ENCODE measurements at places on chromosomes 11 and 22.

DNA sequence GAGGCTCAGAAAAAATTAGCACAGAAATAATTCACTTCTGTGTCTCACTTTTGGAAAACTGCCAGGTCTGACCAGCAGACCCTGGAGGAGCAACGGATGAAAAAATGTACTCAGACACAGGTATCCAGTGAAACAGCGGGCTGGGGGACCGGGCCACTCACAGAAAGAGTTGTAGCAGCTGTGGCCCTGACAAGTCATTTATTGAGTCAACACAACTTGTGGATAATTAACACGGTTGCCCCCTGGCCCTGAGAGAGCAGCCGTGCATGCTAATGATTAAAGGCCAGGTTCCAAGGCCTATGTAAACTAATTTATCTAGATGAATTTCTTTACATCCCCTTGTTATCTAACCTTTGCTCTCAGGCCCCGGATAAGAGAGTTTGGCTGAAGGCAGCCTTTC is 131.3 kb downstream of the AASDHPPT start:
- DNase-seq = no peak

- no peak for DNase-seq
Measured at GRCh38 chr11:35826949-35827348, 116.9 kb upstream of the LDLRAD3 start.

DNA sequence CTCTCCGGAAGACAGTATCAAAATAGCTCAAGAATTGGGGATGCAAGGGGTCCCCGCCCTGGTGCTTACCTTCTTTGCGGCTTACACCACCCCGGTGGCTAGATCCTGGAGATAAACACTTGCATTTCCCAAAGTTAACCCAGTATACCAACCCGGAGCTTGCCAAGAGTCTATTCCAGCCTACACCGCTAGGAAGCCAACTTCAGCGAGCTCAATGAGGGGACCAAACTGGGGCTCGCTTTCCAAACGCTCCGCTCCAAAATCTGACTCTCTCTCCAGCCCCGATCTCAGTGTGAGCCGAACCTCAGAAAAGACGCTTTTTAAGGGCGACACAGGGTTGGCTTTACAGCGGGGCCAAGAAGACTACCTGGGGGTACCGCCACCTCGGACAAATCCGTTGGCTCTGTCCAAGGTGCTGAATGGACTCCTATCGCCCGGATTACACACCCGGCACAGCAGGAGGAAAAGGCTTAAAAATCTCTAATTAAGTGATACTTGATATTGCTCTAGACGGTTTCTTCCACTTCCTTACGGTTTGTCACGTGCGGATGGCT is 20.1 kb upstream of the BDNF start:
- no peak for DNase-seq

- no peak for DNase-seq
Measured at GRCh38 chr11:67999201-67999629, 4.7 kb downstream of the UNC93B1 start.

DNA sequence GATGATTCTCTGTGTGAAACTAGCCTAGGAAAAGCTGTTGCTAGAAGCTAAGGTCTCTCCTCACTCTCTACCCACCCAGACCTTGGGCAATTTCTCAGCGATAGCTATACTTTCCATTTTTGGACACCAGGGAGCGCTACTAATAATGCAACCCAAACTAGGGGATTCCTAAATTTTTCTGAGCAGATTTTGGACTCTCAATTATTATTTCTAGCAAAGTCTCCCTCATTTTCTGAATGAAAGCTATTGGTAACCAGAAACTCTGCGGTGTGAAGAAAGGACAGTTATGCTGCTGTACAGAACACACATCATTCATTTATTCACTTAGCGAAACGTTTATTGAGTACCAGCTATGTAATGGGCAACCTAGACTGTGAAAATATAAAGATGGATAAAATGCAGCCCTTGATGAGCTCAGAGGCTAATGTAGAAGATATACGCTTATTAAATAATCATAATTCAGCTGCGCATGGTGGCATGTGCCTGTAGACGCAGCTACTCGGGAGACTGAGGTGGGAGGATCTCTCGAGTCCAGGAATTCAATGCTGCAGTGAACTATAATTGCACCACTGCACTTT is 6.1 kb upstream of the STIM1 start:
- DNase-seq = no peak

DNA sequence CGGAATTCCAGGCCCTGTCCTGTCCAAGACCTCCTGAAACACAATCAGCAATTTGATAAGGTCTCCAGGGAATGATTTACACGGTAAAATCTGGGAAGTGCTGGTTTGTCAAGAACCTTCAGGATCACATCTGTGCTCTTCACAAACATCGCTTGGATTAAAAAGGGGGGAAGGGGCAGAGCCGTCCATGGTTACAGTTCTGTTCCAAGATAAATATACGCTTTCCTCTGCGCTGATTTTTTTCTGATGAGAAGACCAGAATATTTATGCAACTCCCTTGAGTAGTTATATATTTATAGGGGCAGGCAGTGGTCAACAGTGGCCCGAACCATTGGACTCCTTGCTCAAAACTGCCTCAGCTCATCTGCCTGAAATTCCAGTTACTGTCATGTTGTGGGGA is 9.2 kb upstream of the APOL5 start:
- no peak for DNase-seq

GRCh38 chr11:10651656-10652361 is 41.7 kb downstream of the IRAG1 start:
- no peak for DNase-seq

DNA sequence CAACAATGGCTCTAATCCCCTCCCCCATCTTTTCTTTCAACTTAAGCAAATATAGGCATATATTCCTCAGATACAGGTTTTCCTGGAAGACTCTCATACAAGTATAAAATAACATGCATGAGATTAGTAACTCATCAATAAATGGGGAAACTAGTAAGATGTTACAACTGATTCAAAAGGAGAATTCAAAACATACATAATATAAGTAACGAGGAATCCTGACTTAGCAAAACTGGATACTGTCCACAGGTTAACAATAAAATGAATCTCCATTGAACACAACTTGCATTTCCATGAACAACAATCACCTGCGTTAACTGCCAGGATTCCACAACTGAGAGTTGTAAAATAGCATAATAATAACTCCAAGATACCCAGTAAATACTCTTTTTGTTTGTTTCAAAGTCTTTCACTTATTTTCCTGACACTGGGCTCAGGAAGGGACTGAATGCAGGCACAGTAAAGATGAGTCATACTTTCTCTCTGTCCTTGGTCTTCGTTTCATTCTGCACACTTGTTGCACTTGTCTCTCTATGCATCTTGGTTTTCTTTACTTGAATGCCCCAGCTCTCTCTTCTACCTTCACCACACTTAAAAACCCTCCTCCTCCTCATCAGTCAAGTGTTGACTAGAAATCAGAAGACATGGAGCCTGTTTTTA is 8.1 kb downstream of the APIP start:
- DNase-seq = no peak

- no peak for DNase-seq
Measured at GRCh38 chr22:40982482-40983385, 31.6 kb downstream of the RBX1 start.

GRCh38 chr11:88353835-88354496 is 16.4 kb upstream of the CTSC start:
- DNase-seq = no peak

GRCh38 chr11:91922846-91923245 is 301.8 kb upstream of the FAT3 start:
- no peak for DNase-seq

DNA sequence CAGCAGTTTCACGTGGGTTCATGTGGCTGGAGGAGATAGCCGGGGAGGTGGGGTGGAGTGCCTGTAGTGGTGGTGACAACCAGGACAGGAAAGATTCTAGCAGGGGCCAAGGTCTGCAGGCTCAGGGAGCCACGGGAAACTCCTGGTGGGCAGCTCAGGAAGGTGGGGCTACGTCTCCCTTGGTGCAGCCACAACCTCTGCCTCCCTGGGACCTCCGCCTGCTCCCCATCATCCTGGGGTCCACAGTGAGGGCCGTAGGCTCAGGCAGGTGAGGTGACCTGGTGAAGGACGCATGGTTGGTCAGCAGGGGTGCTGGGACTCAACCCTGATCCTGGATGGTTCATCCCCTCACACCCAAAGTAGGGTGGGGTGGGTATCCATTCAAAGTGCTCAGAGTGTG is 524.1 kb downstream of the TBC1D22A start:
- DNase-seq = no peak

DNA sequence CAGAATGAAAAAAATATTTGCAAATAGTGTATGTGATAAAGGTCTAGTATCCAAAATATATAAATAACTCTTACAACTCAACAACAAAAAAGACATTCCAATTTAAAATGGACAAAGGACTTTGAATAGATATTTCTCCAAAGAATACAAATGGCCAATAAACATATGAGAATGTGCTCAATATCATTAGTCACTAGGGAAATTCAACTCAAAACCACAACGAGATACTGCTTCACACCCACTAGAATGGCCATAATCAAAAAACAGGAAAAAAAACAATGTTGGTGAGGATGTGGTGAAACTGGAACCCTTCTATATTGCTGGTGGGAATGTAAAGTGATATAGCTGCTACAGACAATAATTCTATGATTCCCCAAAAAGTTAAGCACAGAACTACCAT is 38.6 kb upstream of the RPS13 start:
- DNase-seq = no peak

DNA sequence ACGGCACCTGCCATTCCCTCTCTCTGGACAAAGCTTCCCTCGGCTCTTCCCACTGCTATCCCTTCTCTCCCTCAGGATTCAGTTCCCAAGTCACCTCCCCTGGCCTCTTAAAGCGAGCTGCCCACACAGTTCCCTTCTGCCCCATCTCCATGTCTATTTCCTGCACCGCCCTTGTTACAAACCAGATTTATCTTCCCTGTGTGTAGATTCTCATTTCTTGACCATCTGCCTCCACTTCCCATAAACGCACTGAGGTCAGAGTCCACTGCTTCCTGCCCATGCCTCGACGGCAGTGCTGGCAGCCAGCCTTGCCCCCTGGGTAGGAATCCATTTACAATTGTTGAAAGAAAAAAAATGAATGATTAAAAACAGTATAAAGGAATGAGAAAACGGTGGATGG is 11.6 kb upstream of the APOBEC3B start:
- DNase-seq = no peak

DNA sequence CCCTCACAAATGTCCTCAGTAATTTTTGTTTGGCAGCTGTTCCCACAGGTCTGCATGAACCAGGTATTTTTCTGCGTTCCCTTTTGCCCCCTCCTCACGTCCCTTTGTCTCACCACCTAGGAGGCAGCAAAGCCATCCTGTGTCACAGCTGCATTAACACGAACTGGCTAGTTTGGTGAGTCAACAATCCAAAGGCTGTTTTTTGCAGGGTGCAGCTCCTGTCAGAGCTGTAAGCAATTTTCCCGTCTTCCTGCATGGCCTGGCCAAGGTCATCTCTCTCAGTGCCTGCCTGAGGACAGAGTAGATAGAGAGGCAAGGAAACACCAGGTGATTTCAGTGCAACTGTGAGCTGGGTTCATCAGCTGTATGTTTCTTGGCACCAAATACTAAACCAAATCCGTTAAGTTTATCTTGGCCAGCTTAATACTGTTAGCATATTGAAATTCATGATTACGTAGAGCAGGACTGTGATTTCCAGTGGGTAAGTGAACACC is 20.6 kb upstream of the VSIG10L2 start:
- DNase-seq = no peak

DNA sequence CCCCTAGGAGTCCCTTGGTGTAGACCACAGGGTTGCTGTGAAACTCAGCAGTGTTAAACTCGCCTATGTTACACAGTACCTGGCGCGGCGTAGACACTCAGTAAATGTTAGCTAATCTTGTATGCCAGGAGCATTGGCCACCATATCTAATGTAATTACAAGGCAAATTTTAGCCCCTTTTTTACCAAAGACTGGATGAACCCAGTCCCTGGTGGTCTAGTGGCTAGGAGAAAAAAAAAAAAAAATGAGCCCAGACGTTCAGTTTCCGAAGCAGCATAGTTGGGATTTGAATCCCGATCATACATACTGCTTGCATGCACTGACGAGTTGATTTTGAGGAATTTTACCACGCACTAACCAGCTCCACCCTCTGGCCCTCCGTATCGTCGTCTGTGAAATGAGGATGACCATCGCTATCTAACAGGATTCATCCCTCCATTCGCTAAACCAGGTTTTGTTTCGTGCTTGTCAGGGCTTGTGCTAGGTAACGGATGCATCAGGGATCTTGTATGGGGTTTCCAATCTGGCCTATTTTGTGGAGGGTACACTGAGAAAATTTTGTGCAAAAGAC is 688 bp downstream of the PTS start:
- DNase-seq = no peak

GRCh38 chr11:62400760-62401159 is 18.1 kb upstream of the SCGB1A1 start:
- peak; percentile 70 for DNase-seq

- peak; percentile 21 for DNase-seq
Measured at GRCh38 chr11:23336961-23337360, 476.7 kb upstream of the CCDC179 start.

GRCh38 chr11:108693852-108694251 is 29.0 kb downstream of the DDX10 start:
- DNase-seq = no peak

DNA sequence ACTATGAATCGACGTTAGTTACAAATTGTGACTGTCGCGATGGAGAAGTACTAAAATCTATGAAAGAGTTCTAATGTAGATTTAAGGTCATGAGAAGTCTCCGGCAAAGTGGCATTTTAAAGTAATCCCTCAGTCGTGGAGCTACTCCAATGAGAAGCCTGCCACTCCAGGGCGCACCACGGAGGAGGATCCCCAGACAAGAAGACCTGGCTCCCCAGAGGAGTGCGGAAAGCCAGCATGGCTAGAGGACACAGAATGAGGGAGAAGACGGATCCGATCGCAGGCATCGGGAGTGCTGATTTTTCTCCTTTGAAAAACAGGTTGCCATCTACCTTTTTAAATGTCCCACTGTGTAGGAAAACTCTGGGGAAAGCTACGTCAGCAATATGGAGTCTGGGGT is 141.6 kb upstream of the TEAD1 start:
- DNase-seq = no peak

- DNase-seq = peak; percentile 72
Measured at GRCh38 chr11:17845431-17845881, 110.9 kb downstream of the KCNC1 start.

GRCh38 chr11:15627560-15627959 is 512.8 kb downstream of the INSC start:
- DNase-seq = no peak
